ENCODE measurements at places on chromosomes 2 and 18.

GRCh38 chr2:25576596-25576995 lies 96.8 kb downstream of the DTNB start:
- no peak for DNase-seq

- no peak for DNase-seq
These were observed 54.7 kb downstream of the DTNB start for GRCh38 chr2:25618676-25619075.

DNA sequence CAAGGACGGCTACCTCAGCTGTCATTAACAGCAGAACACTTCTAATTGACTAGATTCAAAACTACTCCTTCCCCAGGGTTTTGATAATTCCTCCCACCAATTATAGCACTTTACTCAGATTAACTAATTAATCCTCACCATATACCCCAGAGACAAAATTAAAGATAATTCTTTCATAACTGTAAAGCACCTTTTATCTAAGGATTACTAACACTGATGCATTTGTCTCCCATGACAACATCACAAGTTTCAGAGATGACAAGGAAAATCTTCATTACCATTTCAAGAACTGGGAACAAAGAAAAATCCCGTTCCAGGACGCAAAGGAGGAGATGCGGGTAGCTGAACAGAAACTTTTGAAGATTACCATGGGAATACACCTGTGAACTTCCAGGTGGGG lies 129.4 kb upstream of the ITGA6 start:
- DNase-seq, result no peak

GRCh38 chr2:118848381-118849225 lies 1.2 kb upstream of the EN1 start:
- DNase-seq, result no peak

GRCh38 chr2:67083951-67084350 lies 313.2 kb upstream of the ETAA1 start:
- DNase-seq, result no peak

GRCh38 chr2:73998451-73998850 lies 13.7 kb downstream of the TET3 start:
- no peak for DNase-seq

- no peak for DNase-seq
These were observed 531.9 kb downstream of the TMEM182 start for GRCh38 chr2:103293742-103294077.

- no peak for DNase-seq
These were observed 187.9 kb upstream of the ZEB2 start for GRCh38 chr2:144707736-144708326.

DNA sequence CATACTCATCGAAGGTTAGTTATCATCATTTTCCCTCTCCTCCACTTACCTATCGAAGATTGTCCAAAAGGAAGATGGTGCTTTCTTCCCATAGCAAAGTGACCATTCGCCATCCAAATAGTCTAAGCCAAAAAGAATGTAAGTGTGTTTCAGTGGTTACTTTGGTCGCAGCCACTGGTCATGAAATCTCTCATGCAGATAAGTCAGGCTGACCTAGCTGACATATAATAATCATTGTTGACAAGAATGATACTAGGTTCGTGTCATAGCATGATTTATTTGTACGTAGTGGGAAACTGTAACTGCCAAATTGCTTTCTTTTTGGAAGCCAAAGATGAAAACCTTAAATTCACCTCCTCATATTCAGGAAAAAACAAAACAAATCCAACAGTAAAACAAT lies 89.6 kb upstream of the PMAIP1 start:
- DNase-seq, result no peak

GRCh38 chr18:45793264-45793965 lies 32.1 kb upstream of the SIGLEC15 start:
- DNase-seq, result peak; percentile 59

- DNase-seq, result no peak
These were observed 99.9 kb downstream of the USP34 start for GRCh38 chr2:61371027-61371426.

DNA sequence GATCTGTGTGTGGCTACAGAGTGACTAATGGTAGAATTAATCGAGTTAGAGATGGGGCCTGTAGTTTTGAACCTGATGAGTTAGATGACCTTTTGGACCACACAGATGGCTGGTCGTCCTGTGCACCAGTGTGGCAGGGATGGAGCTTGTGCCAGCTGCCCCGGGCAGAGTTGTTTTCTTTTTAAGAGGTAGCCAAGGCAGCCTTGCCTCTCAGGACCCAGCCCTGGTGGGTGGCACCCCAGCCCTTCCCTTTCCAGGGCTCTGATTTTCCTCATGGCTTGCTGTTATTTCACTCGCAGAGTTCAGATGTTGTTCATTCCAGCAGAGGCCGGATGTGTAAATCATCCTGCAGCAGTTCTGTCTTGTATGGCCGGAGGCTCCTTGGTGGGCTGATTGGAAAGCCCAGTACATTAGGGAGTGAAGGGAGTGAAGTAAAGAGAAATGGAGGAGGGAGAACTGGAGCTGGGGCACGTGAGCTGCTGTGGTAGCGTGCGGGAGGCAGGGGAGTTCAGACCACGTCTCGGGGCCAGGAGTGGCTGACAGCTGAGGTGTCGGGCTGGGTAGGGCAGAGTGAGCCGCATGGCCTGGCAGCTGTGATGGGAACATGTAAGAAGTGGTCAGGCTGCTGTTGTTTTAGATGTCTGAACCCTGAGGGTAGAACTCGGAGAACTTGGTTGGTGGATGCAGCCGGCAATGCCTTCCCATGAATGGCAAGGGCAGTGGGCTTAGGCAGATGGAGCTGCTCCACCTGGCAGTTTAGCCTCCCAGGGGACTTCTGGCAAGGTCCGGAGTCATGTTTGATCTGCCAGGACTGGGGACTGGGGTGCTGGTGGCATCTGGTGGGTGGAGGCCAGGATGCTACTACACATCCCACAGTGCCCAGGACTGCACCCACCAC lies 28.8 kb downstream of the ASAP2 start:
- no peak for DNase-seq

- peak; percentile 46 for DNase-seq
These were observed at the start of gene HOXD10 for GRCh38 chr2:176115883-176116813. Gene HOXD10 (plus strand): TSS chr2:176116778. CDS start chr2:176116834, 56 bp downstream.

GRCh38 chr2:172249986-172250385 lies 147.3 kb upstream of the DLX2 start:
- DNase-seq, result no peak

DNA sequence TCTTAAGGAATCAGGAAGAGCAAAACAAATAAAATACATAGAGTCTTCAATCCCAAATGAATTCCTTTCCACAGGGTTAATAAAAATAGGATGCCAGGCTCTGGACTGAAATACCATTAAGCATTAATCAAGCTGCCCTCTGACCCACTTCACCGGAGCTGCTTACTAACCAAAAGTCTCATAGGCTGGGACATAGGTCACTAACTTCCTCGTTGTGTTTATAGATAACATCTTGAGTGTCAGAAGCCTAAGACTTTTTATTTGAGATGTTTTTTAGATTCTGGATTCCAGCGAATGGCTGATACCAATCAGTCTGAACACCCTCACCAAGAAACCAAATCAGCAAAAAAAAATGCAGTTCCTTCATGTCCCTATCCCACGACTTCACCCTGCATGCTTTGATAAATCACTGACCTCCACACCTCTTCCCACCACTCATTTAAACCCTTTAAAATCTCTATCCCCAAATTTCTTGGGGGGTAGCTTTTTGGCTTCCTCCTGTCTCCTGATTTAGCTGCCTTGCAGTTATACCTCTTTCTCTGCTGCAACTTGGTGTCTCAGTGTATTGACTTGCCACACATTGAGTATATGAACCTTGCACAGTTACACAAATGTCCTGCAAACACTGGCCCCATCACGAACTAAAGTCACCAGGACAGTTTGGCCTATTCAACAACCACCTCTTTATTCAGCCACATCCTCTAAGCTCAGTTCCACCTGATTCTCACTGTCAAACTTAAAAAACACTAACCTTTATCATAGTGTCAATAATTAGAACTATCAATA lies 399.3 kb downstream of the METTL4 start:
- DNase-seq, result no peak

DNA sequence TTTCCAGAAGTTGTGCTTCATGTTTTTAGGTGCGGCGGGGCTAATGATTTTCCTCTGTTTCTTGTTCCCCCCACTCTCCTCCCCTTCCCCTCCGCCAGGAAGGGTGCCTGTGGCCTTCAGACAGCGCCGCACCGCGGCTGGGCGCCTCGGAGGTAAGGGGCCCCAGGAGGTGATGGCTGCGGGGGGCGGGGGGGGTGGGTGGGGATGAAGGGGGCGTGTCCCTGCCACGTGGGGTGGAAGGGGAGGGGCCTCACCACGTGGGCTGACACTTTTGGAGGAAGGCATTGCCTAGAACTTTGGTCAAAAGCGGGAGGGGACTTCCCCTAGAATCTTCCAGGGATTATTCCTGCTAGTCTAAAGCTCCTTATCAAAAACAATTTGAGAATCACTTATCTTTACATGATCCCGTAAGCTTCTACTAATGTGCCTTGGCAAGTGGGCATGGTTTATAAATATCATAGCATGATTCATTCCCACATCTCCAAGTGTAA lies 83.1 kb downstream of the FAM210A start:
- no peak for DNase-seq

DNA sequence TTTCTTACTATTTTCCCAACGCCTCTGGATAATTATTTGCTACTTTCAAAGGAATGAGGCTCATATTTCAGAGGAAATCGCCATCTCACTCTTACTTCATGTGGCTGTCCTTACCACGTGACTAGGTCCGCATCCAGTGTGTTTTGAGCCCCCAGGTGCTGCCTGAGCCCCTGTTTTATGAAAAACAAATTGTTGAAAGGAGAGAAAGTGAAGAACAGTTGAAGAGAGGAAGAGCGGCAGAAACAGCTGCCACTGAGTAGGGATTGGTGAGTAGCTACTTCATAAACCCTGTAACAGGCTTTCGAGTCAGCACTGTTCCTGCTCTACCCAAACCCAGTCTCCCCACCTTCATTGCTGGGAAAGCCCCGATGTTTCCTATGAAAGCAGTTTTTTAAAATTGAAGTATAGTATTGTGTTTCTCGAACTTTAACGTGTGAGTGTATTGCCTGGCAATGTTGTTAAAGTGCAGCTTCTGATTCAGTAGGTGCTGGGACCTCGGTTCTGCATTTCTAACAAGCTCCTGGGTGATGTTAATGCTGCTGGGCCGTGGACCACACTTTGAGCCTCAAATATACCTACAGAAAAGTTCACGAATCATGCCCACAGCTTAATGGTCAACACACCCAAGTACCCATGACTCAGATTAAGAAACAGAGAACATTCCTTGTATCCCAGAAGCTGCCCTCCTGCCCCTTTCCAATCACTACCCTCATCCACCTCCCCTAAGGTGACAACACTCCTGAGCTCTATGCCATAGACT lies 39.7 kb downstream of the TMEM177 start:
- DNase-seq, result no peak

GRCh38 chr2:238684362-238685326 lies 163.2 kb upstream of the TWIST2 start:
- DNase-seq, result peak; percentile 62

GRCh38 chr2:137969418-137969765 lies 5.1 kb downstream of the HNMT start:
- peak; percentile 62 for DNase-seq

GRCh38 chr2:99611786-99612185 lies 122.0 kb upstream of the REV1 start:
- no peak for DNase-seq

DNA sequence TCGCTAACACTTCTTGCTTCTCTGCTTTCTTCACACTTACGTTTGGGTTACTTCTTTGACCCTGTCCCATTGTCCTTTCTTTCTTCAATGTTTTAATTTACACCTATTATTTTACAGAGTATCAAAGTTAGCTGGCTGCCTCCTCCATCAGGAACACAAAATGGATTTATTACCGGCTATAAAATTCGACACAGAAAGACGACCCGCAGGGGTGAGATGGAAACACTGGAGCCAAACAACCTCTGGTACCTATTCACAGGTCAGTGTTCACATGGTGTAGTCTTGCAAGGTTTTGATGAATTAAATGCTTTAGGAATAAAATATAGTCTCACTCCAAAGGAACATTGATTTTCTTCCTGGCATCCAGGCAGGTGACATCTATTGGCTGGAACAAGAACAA lies 919.0 kb downstream of the MBD2 start:
- no peak for DNase-seq

DNA sequence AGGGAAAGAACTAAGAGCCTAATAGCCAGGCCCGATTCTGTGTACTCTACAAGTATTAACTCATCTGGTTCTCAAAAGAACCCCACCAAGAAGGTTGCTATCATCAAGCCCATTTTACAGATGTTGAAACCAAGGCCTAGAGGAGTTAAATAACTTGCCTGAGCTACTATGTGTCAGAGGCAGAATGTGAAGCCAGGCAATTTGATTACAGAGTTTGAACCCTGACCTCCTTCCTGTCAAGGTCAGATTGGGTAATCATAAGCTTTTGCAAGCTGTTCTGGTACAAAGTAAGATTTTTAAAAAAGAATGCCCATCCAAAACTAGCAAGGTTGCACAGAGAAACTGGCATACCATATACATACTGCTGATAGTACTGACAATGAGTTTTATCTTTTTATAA lies 227.1 kb downstream of the HAUS1 start:
- no peak for DNase-seq

GRCh38 chr2:202695166-202695565 lies 60.4 kb downstream of the FAM117B start:
- no peak for DNase-seq

DNA sequence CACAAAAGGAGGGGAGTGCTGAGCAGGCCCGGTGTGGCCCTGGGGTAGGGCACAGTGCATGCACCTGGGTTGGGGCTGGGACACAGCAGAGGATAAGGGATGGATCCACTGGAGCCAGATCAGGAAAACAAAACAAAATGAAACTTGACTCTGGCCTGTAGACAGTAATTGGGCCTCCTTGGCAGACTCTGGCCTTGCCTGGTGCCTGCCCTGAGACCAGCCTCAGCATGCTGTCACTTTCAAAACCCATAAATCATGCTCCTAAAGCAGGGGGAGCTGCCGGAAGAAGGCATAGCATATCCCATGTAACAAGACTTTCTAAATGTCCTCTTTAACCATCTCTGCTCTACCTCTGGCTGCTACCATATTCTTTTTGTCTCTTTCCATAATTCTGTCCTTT lies 61.1 kb upstream of the IGFBP5 start:
- no peak for DNase-seq

All from adrenal gland (tissue), 19 donors.